ENCODE measurements at places on chromosomes 11 and 22. TPM values are rescaled to one million over a fixed set of nuclear protein-coding genes. Genes with fewer than 3 reads are reported as not detected.

- DNase-seq, result peak; percentile 78
Observed at GRCh38 chr11:95337175-95337957, 106.4 kb upstream of the SESN3 start.

- no peak for DNase-seq
Observed at GRCh38 chr11:67820081-67820480, 145.7 kb upstream of the ALDH3B2 start.

- no peak for DNase-seq
Observed at GRCh38 chr22:40997520-40997919, 46.3 kb downstream of the RBX1 start.

DNA sequence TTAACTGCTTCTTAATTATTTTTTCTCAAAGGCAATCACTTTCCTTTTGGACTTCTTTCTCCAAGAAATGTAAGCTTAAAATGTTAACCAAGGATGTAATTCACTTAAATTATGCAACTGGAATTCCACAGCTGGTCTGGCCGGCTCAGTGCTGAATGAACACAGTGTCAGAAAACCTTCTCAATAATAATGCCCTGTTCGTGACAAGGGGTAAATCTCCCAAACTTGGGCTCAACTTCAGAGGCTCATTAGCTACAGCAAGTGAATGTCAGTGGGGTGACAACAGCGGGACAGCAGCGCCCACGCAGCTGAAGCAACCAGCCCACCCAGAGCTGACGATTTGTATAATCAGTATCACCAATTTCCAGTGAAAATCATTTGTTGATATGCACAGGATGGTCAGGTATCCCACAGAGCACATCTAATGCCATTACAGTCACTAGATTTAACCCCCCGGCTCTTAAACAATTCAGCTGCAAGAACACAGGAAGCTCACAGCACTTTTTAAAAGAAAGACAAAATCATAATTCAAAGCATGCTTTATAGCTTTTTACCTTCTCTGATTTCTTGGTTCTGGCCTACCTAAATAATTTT lies 704.8 kb downstream of the DLG2 start:
- no peak for DNase-seq

Gene ADAMTS15
- 8.5 TPM for total RNA-seq

- DNase-seq, result peak; percentile 85
Observed at GRCh38 chr11:34274712-34275398, 83.0 kb downstream of the ABTB2 start.

- DNase-seq, result no peak
Observed at GRCh38 chr11:100240025-100240539, 447.0 kb upstream of the ARHGAP42 start.

DNA sequence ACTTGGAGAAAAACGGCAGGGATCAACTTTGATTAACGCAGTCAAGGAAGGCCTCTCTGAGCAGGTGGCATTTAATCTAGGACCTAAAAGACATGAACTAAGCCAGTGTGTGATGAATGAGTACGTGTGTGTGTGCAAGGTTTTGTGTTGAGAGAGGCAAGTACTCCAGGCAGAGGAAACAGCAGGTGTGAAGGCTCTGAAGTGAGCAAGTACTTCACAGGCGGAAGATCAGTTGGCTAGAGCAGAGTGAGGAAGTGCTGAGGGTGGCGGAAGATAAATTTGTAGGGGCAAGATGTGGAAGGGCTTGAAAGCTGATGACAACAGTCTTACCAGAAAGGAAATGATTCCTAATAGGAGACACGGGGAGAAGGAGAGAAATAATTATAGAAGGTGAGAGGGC lies 6.8 kb downstream of the APIP start:
- DNase-seq, result no peak

DNA sequence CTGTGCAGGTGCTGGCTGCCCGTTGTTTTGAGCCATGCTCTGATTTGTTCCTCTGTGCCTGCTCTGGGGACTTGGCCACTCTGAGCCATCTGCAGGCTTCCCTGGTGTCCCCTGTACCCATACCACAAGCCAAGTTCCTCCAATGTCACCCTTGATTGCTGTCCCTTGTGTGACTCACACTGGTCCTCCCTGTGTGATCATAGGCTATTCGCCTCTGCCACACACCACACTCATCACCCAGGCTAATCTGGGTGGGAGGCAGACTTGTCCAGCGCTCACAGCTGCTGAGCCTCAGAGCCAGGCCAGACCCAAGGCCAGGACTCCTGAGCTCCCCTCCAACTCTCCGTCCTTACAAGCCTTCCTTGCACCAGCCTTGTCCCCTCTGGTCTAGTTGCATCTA lies 31.7 kb downstream of the IGF2 start:
- no peak for DNase-seq

DNA sequence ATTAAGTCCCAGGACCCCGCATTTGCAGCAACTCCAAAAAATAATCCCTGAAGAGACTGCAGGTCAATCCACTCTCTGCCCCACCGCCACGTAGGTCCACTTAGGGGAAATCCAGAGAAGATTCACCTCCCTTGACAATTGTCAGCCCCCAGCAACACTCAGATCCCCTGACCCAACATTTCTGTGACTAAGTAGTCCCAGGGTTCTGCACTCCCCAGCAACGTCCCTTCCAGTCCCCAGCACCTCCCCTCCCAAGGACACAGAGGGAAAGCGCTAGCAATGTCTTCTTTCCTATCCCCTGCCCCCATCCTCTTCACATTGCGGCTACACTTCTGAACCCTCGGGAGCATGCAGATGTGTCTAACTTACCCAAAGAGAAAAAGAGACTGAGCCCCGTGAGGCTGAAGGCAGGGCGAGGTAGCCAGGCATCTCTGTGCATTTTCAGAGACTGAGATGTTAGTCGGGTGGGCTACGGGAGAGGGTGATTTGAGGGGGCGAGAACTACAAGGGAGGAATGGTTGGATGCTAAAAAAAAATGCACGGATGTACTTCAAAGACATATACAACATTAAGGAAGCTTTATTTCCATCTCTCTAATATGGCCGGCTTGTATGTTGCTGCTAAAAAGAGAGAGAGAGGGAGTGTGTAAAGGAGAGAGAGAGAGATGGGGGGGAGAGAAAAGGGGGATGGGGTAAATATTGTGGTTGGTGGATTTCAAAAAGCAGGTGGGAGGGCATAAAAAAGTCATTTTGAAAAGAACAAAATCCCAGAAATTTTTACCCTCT lies at the start of gene SCN2B:
Gene SCN2B, minus strand, starts transcription at position 647 of the 785 bp plus-strand sequence. Its CDS starts 208 bp downstream, at position 439.
- DNase-seq, result no peak

Gene TEX12
- 0.32 TPM for total RNA-seq

GRCh38 chr22:30351226-30351625 lies 5.5 kb downstream of the SF3A1 start:
- DNase-seq, result no peak

Gene MAPK8IP1
- total RNA-seq, result 7.5 TPM

DNA sequence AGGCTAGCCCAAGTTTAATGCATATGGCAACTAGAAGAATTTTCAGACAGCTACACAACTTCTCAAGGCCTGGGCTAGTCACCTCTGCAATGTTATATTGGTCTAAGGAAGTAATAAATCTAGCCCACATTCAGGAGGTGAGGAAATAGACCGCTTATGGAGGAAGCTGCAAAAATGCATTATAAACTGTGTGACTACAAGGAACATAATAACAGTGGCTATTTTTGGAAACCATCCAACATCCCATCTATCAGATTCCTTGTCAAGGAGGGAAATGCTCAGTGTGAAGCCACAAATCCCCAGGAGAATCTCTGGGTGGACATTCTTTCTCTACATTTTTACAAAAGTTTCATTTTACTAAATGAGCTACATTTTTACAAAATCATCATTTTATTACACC lies 76.1 kb downstream of the BBOX1 start:
- DNase-seq, result no peak

Gene FOXR1
- not detected for total RNA-seq

DNA sequence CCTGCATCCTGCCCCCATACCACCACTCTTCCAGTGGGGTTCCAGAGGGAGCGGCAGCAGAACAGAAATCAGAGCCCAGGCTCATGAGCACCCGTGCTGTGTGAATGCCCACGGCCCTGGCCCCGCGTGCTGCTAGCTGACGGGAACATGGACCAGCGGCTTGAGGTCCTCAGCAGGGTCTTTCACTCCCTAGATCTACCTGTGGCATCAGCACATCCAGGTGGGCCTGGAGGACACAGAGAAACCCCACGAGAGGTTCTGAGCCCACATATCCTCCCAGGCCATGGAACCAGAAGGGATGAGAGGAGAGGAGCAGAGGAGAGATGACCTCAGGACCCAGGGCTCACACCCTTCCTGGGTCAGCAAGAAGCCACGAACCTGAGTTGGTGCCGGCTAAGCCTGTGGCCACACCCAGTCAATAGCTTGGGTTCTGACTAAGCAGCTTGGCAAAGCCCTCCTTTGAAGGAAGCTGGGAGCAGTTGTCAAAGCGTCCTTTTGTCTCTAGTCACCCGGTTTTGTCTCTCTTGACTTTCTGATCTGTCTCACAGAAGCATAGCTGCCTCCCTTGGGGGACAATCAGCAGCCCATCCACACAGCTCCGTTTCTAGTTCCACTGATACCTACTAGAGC lies 89.3 kb upstream of the LMO1 start:
- DNase-seq, result no peak

- no peak for DNase-seq
Observed at GRCh38 chr11:76667271-76667818, 3.2 kb downstream of the LRRC32 start.

DNA sequence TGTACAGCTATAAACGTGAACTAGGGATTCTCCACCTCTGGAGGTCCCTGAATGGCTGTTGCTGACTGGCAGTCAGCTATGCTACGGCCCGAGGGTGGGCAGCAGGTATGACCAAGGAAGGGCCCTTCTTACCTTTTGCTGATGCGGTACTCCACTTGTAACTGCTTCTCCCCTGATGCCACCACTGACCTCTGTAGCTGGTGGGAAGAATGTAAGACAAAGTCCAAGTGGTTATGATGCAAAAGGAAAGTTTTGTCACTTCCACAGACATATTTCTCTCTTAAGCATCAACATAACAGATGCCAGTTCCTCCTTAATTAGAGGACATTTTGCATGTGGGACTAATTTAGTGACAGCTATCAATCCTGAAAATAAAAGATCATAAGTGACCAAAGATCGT lies 32.2 kb downstream of the P4HA3 start:
- no peak for DNase-seq

Gene ASPHD2
- 0.32 TPM for total RNA-seq

DNA sequence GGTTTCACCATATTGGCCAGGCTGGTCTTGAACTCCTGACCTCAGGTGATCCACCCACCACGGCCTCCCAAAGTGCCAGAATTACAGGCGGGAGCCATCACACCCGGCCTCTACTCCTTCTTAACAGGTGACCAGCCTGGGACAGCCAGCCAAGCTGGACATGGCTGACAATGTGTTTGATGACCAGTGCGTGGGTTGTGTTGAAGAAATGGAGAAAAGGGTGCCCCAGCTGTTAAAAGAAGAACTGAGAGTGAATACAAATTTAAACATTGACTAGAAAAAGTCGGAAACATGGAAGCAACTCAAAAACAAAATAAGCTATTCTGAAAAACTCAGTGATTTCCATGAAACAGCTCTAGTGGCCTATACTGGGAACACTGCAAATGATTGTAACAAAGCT lies 86.5 kb upstream of the CLPB start:
- DNase-seq, result no peak

DNA sequence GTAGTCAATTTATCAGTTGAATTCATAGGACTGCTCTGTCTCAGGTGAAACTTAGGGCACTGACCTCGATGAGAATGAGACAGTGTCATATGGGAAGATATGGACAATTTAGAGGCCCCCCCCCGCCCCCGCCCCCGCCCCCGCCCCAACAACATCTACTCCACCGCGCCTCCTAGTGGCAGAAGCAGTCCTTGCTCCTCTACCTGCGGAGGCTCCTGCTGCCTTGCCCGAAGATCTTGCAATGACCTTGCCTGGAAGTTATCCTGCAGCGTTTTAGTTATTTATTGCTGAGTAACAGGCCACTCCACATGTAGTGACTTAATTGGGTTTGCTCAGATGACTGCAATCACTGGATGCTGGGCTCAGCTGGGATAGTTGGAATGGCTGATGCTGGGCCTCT lies 15.2 kb downstream of the SERPINH1 start:
- DNase-seq, result no peak

Data from cardiac septum (tissue), 1 donor.